ENCODE measurements at places on chromosomes 5 and 9.

GRCh38 chr9:13644675-13645074, 365.2 kb upstream of the MPDZ start:
- DNase-seq: no peak

- DNase-seq: no peak
Observed at GRCh38 chr5:57711471-57711870, 228.9 kb upstream of the ACTBL2 start.

- no peak for DNase-seq
Observed at GRCh38 chr5:59569158-59569557, 324.4 kb downstream of the PDE4D start.

GRCh38 chr5:90590-91547, 1.1 kb upstream of the PLEKHG4B start:
- no peak for DNase-seq

DNA sequence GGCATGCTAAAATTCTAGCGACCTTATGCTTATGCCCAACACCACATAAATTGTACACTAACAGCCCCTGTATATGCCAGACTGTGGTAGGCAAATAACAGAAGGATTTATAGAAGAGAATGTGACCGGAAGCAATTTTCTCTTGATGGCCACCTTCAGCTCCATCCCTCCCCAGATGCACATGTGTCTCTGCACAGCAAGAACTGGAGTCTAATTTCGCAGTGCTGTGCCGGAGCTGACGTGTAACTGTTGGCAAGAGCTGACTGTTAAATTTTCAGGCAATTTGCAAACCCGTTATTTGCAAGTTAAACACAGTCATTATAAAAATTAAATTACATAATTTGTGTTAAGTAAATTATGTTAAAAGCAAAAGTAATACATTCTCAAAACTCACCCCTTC, 48.4 kb downstream of the PCA3 start:
- DNase-seq: no peak

DNA sequence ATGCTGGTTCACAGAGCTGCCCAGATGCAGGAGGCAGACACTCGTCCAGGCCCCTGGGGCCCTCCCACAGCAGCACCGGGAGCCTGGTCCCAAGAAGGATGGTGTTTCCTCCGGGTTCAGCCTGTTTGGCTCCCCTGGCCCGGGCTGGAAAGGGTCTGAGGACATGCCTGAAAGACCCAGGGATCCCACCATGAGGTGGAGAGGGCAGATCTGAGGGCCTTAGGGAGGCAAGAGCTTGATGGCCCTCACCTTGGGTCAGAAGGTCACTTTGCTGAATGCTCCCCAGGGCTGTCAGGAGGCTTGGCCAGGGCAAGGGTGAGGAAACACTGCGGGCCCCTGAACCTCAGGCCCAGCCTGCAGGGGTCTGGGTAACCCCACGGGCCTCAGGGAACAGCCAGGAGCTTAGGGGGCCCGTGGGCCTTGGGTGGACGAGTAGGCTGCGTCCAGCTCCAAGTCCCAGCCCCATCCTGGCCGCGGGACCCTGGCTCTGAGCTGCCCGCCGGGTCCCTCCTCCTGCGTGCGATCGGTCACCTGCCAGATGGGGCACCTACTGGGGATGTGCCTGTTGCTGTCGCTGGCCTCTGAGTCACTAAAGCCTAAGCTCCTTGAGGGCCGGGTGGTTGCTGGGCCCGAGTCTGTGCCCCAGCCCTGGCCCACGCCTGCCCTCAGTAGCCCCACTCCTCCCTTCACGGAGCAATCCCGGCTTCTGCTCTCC, 106.2 kb downstream of the ZNF354C start:
- no peak for DNase-seq

DNA sequence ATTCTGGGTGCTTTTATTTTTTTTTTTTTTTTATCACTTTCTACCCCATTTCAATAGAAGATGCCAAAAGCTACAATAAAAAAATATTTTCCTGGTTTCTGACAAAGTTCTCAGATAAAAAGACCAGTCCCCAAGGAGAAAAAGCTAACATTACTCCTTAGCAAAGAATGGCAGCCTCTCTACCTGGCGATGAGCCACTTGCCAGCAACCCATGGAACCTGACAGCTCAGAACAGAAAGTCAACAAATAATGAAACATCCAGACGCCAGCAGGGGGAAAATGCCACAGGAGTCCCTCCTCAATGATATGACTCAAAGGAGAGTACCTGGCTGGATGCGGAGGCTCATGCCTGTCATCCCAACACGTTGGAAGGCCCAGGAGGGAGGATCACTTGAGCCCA, 123.2 kb downstream of the MYO10 start:
- DNase-seq: no peak

DNA sequence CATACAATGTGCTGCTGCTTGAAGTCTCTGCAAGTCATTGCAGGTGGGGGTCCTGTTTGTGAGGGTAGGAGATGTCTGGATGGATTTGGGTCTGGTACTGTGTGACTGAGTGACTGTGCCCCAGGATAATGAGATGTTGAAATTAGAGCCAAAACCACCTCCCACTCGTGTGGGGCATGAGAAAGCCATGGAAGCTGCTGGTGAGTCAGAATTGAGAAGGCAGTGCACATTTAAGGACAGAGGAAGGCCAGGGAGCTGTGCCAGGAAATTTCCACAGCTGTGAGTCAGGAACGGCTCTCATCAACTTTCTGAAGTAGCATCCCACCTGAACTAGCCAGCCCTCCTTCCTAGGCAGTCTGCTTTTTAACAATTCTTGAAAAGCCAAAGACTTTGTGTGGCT, 229.8 kb downstream of the DRD1 start:
- no peak for DNase-seq

All from stimulated activated naive CD8-positive, alpha-beta T cell treated with anti-CD3 and anti-CD28 coated beads, Interleukin-15, Interleukin-2, amounts not matched to agents 100 U/mL and 50 U/mL, for 24 hours (primary cell).